ENCODE measurements at places on chromosomes 1 and 21. TPM values are rescaled to one million over a fixed set of nuclear protein-coding genes. Genes with fewer than 3 reads are reported as not detected.

DNA sequence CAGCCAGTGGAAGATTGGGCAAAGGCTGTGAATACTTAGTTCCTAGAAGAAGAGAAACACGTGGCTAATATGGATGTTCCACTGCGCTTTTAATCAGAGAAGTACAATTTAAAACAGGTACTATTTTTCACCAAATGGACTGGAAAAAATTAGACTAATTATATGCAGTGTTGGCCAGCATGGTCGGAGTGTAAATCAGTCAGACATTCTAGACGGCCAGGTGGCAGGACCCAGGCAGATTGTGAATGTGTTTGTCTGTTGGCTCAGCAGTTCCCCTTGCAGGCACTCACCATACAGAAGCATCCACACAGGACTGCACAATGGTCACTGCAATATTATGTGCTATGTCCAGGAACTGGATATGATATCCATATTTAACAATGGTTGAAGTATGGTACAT lies 23.9 kb upstream of the SLC25A34 start:
- DNase-seq: no peak

HMCN1 gene
- 0.38 TPM for total RNA-seq

GRCh38 chr1:163875200-163875926 lies 553.6 kb downstream of the NUF2 start:
- no peak for DNase-seq

MFAP2 gene
- not detected for total RNA-seq

DNA sequence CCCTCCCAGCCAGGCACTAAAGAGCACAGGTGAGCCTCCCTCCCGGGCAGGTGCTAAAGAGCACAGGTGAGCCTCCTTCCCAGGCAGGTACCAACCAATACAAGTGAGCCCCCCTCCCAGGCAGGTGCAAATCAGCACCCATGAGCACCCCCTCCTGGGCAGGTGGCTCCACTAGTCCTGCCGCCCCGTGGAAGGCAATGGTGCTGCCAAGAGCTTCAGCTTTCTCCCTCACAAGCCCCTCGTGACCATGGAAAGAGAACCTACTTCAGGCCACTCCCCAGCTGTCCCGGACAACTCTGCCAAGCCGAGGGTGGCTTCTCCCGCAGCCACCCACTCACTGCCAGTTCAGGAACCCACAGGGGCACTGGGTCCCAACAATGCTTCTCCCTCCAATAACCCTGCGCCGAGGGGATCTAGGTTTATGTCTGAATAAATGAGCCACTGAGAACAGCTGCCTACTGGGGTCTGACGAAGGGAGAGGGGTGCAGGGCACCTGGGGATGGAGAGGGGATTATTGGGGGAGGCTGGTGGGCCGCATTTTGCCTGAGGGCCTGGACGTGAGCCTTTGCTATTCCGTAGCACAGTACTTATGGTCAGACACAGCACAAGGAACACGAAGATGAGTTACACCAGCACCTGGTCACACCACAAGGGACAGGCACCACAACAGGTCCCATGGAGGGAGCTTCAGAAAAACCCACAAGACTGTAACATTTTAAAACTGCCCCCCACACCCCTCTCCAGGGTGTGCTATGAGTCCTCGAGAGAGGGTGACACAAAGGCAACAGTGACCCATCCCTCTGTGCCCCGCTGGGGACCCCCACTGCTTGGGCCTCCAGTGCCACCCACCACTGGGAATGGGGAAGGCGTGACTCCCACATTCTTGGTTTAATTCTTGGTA lies 46.3 kb downstream of the PRDM15 start:
- no peak for DNase-seq
